M059J (cell line): ENCODE measurements at places on chromosomes 2 and 18. TPM values are rescaled to one million over a fixed set of nuclear protein-coding genes. Genes with fewer than 3 reads are reported as not detected.
A peak's percentile ranks its signal among the peaks of the same experiment; 100 is the strongest.

DNA sequence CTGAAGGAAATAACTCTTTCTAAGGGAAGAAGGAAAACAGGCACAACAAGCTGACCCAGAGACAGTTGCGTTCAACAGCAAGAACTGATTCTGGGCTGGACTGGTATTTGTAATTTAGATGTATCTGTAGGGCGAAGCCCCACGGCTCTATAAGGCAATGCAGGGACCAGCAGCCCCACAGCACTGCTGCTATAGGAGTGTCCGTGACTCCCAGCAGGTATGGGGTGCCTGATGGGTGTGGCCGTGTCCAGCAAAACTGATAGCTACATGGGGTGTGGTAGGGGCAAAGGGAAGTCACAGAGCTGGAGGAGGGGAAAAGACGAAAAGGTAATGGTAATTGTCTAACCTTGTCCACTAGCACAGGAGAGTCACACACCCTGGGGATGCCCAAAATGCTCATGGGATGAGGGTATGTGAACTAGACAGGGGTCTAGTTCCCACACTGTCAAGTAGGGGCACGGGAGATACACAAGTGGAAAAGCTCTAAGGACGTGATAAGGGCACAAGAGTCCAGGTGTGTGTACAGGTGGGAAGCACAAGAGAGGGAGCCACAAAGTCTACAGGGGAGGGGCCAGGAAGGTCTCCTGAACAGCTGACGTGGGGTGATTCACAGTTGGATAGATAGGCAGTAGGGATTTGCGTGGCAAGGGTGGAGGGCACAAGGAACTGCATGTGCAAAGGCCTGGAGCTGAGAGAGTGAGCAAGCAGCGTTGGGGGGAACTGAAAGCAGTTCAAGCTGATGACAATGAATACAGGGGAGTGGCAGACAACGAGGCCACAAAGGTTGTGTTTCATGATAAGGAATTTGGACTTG lies 48.5 kb upstream of the ASPRV1 start:
- peak; percentile 8 for DNase-seq

DNA sequence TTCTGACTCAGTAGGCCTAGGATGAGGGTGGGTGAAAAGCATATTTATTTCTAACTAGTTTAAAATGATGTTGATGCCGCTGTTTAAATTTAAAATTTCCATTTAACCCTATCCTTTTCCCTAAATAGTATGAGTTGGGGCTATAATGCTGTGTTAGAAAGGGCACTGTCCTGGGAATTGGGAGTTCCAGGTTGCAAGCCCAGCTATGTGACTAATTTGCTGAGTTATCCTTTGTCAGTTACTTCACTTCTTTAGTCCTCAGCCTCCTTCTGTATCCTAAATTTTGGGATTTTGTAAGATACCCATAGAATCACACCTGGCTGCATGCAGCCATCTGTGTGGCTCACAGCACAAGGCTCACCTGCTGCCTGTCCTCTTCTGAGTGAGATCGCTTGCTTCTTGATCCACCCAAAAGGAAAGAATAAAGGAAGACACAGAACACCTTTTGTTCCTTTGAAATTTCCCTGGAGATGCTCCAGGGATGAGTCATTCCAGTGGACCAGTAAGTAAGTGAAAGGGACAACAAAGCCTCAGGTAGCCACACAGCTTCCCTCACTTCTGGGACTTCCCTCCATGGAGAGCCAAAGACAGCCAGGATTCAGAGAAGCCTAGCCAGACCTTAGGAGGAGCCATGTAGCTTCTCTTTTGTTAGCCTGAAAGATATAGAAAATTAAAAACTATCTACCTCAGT lies 97.2 kb downstream of the DTNA start:
- peak; percentile 18 for DNase-seq

GRCh38 chr18:52829320-52829719 lies 489.3 kb downstream of the DCC start:
- no peak for DNase-seq

The ETAA1 gene
- total RNA-seq, result 18.9 and 19.1 TPM in 2 replicates

The TUBA4B gene
- total RNA-seq, result not detected in 2 replicates

The SLC4A5 gene
- total RNA-seq, result 0.02 TPM in 1 of 2 replicates, not detected in the other

DNA sequence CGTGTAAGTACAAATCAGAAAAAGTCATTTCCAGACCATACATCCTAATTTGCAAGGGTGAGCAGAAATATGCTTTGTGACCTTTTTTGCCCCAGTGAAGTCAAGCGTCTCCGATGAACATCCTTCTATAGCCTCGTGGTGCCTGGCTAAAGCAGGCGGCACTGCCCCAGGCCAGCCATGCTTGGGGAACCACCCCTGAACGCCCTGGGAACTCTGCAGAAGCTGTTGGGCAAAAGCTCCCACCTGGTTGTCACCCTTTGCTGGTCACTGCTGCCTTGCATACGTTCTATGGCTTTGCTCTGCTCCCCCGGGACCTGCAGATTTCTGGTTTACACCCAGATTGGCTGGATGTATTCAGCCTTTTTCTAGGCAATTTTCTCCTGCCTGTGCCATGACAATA lies 256.4 kb downstream of the SS18 start:
- no peak for DNase-seq

DNA sequence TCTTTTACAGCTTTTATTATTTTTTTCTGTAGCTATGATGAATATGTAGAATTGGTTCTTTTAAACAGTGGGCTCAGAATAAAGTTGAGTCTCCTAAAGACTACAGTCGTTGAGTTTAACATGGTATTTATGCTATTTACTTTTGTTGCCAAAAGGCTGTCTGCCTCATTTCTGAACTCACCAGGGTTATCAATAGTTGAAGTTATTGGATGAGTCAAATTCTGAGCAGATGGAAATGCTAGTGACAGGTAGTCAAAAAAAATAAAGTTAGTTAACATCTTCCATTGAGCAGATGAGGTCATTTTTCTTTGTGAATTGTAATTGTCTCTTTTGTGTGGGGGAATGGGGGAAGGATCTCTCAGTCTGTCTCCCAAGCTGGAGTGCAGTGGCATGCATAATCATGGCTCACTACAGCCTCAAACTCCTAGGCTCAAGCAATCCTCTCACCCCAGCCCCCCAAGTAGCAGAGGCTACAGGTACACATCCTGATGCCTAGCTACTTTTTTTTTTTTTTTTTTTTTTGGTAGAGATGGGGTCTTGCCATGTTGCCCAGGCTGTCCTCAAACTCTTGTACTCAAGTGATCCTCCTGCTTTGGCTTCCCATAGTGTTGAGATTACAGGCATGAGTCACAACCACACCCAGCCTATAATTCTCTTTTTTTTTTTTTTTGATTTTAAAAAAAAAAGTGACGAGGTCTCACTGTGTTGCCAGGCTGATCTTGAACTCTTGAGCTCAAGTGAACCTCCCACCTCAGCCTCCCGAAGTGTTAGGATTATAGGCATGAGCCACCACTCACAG lies 8.9 kb downstream of the PAPOLG start:
- peak; percentile 31 for DNase-seq

DNA sequence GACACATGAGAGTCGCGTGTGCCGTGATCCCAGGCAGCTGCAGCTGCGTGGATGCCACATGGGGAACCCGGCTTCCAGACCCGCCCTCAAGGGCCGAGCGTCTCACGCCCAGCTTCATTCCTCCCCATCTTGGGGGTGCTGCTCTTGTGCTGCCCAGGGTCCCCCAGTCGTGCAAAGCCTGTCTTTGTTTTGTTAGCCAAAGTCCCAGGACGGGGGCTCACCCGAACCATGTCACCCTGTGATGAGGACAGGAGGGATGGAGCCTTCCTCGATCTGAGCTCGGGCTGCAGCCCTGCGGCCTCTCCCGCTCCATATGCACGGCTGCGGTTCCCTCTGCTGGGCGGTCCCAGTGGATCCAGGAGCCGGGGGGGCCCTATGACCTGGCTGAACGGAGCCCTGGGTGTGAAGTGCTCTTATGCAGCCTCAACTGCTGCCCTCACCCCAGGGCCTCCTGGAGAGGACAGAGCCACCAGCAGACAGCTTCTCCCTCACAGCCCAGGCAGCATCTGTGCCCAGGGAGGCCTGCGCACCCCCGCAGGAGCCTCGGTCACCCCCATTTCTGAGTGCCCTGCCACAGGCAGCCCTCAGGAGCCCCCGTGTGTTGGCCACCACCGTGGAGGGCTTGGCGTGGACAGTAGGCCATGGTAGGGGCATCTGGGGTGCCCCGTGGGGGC lies 99.0 kb upstream of the CTDP1 start:
- DNase-seq, result no peak

DNA sequence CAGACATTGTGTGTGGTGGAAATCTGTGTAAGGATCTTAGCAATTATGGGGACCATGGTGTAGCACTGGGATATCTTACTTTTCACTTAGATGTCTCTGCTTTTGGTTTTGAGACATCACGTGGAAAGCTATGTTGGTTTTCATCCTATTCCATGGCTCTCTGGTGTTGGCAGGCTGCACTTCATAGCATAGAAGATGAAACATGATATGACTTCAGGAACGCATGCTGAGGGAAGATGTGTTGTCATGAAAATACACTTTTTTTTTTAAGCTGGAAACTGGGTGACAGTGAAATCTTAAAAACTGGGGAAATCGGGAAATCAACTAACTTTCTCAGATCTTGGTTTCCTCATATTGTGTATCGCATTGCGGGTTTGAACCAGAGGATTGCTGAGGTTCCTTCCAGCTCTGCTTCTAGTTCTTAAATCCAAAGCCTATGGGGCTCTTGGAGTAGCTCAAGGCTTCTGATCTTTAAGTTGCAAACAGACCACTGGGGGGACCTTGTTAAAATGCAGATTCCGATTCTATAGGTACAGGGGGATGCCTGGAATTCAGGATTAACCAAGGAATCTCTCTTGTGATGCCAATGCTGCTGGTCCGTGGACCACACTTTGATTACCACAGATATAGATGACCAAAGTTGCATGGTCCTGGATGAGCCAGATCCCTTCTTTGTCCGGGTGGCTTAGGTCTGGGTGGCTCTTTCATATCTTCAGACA lies 160.7 kb downstream of the SH3RF3 start:
- no peak for DNase-seq

- no peak for DNase-seq
Measured at GRCh38 chr2:43224131-43224570, 2.3 kb downstream of the ZFP36L2 start.

GRCh38 chr2:150479075-150479915 lies 8.2 kb downstream of the RND3 start:
- peak; percentile 51 for DNase-seq

DNA sequence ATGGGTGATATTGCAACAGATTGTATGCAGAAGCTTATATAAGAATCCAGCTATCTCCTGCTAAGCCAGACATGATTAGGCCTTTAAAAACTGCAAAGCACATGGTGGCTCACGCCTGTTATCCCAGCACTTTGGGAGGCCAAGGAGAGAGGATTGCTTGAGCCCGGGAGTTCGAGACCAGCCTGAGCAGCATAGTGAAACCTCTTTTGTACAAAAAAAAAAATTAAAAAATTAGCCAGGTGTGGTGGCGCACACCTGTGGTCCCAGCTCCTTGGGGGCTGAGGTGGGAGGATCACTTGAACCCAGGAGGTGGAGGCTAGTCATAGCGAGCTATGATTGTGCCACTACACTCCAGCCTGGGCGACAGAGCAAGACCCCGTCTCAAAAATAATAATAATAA lies 204.6 kb downstream of the TNS1 start:
- no peak for DNase-seq

DNA sequence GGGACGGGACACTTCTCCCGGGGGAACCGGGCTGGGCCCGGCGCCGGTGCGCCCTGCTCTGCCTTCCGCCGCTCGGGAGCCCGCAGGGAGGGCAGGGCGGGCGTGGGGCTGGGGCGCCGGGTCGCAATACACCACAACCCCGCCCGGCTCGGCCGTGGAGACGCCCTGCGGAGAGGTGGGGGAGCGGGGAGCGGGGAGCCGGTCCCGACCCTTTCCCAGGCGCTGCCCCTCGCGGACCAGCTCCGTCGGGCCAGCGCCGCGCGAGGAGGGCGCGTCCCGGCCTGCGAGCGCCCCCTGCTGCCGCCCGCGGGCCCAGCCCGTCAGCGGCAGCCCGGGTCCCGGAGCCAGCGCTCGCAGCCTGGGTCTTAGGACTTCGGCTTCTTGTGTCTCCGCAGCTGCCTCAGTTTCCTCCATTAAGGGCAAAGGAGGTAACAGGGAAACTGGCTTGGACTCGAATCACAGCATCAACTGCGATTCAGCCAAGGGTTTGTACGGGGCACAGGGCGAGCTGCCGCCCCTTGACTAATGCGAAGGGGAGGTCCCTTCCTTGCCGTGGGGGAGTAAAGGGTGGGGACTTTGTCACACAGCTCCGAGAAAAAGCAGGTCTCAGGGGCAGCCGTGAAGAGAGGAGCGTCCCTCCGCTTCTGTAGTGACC lies 635 bp upstream of the ADRA2B start:
- peak; percentile 24 for DNase-seq

GRCh38 chr2:82652117-82652516 lies 1807.0 kb downstream of the SUCLG1 start:
- DNase-seq, result no peak

The LOXHD1 gene
- total RNA-seq, result not detected in 2 replicates

The CCDC121 gene
- 0.42 and 1.4 TPM in 2 replicates for total RNA-seq

DNA sequence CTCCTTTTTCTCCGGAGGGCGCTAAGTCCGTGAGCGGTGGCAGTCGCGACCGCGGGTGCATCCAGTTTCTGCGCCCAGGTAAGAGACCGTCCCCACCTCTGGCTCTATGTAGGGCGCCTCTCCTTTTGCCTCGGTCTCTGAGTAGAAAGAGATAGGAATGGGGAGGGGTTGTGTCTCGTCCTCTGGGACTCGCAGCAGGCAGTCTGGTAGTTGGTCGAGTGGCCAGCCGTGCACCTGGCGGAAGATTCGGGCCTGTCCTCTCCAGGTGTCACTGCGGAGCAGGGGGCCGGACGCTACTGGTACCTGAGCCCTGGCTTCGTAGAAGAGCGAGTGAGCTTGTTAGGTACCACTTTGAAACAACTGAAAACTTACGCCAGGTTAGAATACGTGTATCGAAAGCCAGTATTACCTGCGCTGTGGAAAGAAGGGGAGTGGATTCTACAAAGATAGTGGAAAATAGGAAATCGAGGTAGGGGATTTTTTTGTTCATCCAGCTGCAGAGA lies 403 bp downstream of the MAP2 start:
- DNase-seq, result no peak

GRCh38 chr2:42510191-42510590 lies 16.4 kb upstream of the KCNG3 start:
- no peak for DNase-seq

- DNase-seq, result peak; percentile 76
Measured at GRCh38 chr18:43060020-43060419, 55.5 kb downstream of the RIT2 start.

DNA sequence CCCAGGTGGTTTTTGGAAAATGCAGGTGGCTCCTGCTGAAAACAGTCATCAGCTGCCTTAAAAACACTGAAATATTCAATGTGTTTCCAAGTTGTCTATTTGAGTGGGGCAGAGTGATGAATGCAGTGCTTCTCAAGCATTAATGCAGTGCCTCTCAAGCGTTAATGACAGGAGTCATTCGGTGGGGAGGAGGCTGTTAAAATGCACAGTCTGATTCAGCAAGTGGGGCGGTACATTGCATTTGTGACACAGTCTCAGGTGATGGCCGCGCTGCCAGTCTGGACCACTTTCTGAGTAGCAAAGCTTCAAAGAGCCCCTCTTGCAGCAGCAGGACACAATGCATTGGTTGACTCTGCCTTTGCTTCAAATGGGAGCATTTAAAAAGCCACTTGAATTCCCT lies 231.4 kb upstream of the RGPD4 start:
- no peak for DNase-seq
